ENCODE measurements at places on chromosomes 12 and 14. TPM values are rescaled to one million over a fixed set of nuclear protein-coding genes. Genes with fewer than 3 reads are reported as not detected.
A peak's percentile ranks its signal among the peaks of the same experiment; 100 is the strongest.

GRCh38 chr12:20044351-20044750 lies 324.0 kb upstream of the PDE3A start:
- H3K27me3 ChIP-seq = no peaks in the 10 kb centered on the region
- no peaks in the 10 kb centered on the region for H3K36me3 ChIP-seq
- H3K4me1 ChIP-seq = no peaks in the 10 kb centered on the region
- DNase-seq = no peak
- no peak overlapping the region for H3K27ac ChIP-seq
- H3K4me3 ChIP-seq = no peak overlapping the region

ASCL1 gene
- 0.88 TPM for total RNA-seq

DNA sequence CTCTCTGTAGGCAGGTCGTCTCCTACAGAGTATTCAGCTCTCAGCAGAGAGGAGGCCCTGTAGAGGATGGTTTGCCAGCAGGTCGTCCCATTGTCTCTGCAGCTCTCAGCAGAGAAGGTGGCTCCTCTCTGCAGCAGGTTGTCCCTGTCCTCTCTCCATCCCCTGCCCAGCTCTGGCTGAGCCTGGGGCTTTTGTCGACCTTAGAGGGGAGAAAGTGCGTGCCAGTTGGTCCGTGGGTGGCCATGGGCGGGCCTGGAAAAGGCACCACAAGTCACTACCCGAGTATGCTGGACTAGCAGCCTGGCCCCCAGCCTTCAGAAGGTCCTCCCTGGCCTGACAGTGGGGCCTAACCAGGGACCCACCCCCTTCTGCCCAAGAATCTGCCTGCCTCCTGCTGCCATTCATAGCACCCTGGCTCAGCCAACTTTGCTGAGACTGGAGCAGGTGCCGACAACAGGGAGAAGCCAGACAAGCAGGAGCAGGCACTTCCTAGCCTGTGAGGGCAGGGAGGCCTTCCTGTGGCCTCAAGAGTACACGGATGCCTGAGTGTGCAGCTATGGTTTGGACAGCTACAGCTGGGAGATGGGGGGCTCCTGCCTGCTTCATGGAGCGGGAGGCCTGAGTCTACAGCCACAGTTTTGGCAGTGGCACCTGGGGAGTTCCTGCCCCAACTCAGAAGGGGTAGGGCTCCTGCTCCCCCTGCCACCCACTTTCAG lies 59.7 kb upstream of the KCNH3 start:
- no peaks in the 10 kb centered on the region for H3K27me3 ChIP-seq
- no peaks in the 10 kb centered on the region for H3K4me1 ChIP-seq
- no peak overlapping the region for H3K4me3 ChIP-seq
- H3K27ac ChIP-seq = no peak overlapping the region

- H3K4me1 ChIP-seq = peaks cover 14% of the 10 kb centered on the region
- no peak overlapping the region for H3K4me3 ChIP-seq
- DNase-seq = peak; percentile 66
- H3K27me3 ChIP-seq = no peaks in the 10 kb centered on the region
- H3K36me3 ChIP-seq = no peaks in the 10 kb centered on the region
- H3K27ac ChIP-seq = no peak overlapping the region
Measured at GRCh38 chr12:29731591-29731990, 52.2 kb downstream of the TMTC1 start.

GRCh38 chr14:57828713-57829112 lies 37.2 kb downstream of the SLC35F4 start:
- H3K27me3 ChIP-seq = no peaks in the 10 kb centered on the region
- no peak for DNase-seq
- H3K4me3 ChIP-seq = no peak overlapping the region
- H3K4me1 ChIP-seq = no peaks in the 10 kb centered on the region
- no peak overlapping the region for H3K27ac ChIP-seq
- H3K36me3 ChIP-seq = no peaks in the 10 kb centered on the region

- no peak for DNase-seq
- no peak overlapping the region for H3K27ac ChIP-seq
- no peaks in the 10 kb centered on the region for H3K27me3 ChIP-seq
- no peaks in the 10 kb centered on the region for H3K4me1 ChIP-seq
Measured at GRCh38 chr12:71958056-71958455, 19.4 kb downstream of the TPH2 start.

GRCh38 chr12:13956060-13956590 lies 25.3 kb downstream of the GRIN2B start:
- H3K27ac ChIP-seq = no peak overlapping the region
- H3K27me3 ChIP-seq = no peaks in the 10 kb centered on the region
- no peaks in the 10 kb centered on the region for H3K4me1 ChIP-seq
- DNase-seq = no peak

- H3K27me3 ChIP-seq = no peaks in the 10 kb centered on the region
- no peak for DNase-seq
- no peak overlapping the region for H3K4me3 ChIP-seq
- no peak overlapping the region for H3K27ac ChIP-seq
Measured at GRCh38 chr12:18864900-18865561, 127.1 kb downstream of the CAPZA3 start.

- DNase-seq = no peak
- H3K4me3 ChIP-seq = no peak overlapping the region
- no peaks in the 10 kb centered on the region for H3K36me3 ChIP-seq
- no peak overlapping the region for H3K27ac ChIP-seq
- H3K4me1 ChIP-seq = peaks cover 2% of the 10 kb centered on the region
- H3K27me3 ChIP-seq = no peaks in the 10 kb centered on the region
Measured at GRCh38 chr12:130948136-130948535, 5.6 kb upstream of the ADGRD1 start.

DNA sequence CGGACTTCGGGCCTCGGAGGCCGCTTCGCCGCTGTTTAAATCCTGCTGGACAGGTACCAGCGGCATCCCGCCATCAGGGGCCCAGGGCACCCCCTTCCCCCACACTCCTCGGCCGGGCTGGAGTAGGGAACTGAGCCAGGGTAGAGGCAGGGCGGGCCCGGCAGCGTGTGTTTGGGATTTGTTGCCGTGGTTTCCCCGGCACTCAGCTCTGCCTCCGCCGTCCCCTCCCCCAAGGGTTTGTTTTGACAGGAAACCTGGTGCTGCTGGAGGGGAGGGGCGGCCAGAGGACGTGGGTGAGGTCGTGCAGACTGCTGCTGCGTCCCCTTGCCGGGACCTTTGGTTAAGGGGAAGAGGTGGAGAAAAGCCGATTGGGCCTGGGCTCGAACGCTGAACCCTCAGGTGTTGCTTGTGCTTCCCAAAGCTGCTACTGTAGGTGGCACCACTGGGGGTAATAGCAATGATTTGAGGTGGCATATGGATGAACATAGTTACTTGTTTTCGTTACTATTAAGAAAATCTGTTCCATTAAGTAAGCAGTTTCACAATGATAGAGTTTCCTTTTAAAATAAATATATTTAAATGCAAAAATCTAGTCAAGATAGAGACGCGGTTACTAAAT lies 778 bp downstream of the TCP11L2 start:
- H3K4me1 ChIP-seq = peaks cover 24% of the 10 kb centered on the region
- DNase-seq = peak; percentile 92
- H3K27ac ChIP-seq = peak overlapping the region; percentile 90
- H3K4me3 ChIP-seq = peak overlapping the region; percentile 62
- H3K36me3 ChIP-seq = no peaks in the 10 kb centered on the region

- DNase-seq = peak; percentile 65
- peak overlapping the region; percentile 48 for H3K27ac ChIP-seq
- no peaks in the 10 kb centered on the region for H3K27me3 ChIP-seq
Measured at GRCh38 chr12:12443431-12443878, 86.6 kb downstream of the BORCS5 start.

BIN2 gene
- total RNA-seq = 13.4 TPM

DNA sequence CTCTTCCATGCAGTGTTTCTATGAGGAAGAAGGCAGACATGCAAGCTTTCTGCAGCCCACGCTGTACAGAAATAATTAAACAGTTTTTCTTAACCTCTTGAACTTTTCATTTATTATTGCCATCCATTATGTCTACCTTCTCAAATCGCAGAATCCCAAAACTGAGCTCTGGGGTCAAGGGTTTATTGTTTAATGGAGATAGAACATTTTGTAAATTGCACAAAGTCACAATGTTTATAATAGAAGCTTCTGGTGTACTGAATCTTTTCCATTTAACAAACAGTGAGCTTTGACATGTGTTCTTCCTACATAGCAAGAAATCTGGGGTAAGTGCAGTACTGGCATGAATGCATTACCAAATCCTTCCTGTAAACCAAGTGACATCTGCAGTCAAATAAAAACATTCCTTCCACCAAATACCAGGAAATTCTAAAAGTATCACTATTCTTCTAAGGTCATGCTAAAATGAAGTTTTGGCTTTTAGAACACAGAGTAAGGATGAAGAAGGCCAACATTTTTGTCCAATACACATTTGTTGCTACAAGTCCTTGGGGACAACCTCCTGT lies 385.3 kb upstream of the DDHD1 start:
- no peak overlapping the region for H3K27ac ChIP-seq
- DNase-seq = no peak
- H3K27me3 ChIP-seq = no peaks in the 10 kb centered on the region
- H3K4me1 ChIP-seq = peaks cover 42% of the 10 kb centered on the region
- no peak overlapping the region for H3K4me3 ChIP-seq

DNA sequence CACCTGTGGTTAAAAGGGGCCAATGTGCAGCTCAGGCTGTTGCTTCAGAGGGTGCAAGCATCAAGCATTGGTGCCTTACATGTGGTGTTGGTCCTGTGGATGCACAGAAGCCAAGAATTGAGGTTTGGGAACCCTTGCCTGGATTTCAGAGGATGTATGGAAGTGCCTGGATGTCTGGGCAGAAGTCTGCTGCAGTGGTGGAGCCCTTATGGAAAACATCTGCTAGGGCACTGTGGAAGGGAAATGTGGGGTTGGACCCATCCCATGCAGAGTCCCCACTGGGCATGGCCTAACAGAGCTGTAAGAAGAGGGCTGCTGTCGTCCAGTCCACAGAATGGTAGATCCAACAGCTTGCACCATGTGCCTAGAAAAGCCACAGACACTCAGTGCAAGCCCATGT lies 36.6 kb downstream of the PCNX1 start:
- H3K36me3 ChIP-seq = peaks cover 29% of the 10 kb centered on the region
- H3K4me1 ChIP-seq = peaks cover 3% of the 10 kb centered on the region
- H3K4me3 ChIP-seq = no peak overlapping the region
- DNase-seq = no peak

DNA sequence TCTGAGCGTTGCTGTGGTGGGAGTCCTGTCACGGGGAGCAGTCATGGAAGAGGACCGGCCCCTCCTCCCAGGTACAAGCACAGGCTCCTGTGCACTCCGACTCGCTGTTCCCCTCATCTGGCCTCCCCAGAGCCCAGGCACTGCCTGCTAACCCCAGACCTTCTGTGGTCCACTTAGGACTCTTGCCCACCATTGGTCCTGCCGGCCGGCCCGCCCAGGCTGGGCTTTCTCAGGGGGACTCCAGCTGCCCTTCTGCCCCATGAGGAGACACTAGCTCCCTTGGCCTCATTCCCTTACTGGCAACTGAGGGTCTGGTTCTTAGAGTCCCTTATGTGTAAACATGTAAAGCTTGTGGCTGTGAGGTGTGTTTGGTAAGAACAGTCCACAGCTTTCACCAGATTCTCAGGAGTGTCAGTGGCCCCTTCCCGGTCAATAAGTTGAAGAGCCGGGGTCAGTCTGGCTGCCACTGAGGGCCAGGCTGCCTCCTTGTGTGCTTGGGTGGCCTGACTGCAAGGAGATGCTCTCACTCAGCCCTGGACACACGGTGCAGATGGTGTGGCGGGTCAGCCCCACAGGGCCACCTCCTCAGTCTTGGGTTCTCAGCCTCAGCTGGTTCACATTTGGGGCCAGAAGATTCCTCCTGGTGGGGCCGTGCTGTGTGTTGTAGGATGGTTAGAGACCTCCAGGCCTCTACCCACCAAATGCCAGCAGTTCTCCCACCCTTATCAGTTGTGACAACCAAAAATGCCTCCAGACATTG lies 43.6 kb downstream of the DDX51 start:
- H3K27ac ChIP-seq = no peak overlapping the region
- H3K36me3 ChIP-seq = peaks cover 10% of the 10 kb centered on the region
- no peaks in the 10 kb centered on the region for H3K4me1 ChIP-seq
- no peak for DNase-seq

CIT gene
- 22.1 TPM for total RNA-seq

GRCh38 chr14:99516871-99517642 lies 35.8 kb downstream of the CCNK start:
- H3K27ac ChIP-seq = no peak overlapping the region
- H3K27me3 ChIP-seq = no peaks in the 10 kb centered on the region
- no peak overlapping the region for H3K4me3 ChIP-seq
- H3K4me1 ChIP-seq = no peaks in the 10 kb centered on the region
- DNase-seq = no peak
- no peaks in the 10 kb centered on the region for H3K36me3 ChIP-seq

GRCh38 chr12:111201036-111201435 lies 167.9 kb downstream of the PHETA1 start:
- peaks cover 7% of the 10 kb centered on the region for H3K4me1 ChIP-seq
- DNase-seq = no peak
- no peak overlapping the region for H3K4me3 ChIP-seq
- H3K27me3 ChIP-seq = peaks cover 14% of the 10 kb centered on the region
- H3K36me3 ChIP-seq = no peaks in the 10 kb centered on the region

DNA sequence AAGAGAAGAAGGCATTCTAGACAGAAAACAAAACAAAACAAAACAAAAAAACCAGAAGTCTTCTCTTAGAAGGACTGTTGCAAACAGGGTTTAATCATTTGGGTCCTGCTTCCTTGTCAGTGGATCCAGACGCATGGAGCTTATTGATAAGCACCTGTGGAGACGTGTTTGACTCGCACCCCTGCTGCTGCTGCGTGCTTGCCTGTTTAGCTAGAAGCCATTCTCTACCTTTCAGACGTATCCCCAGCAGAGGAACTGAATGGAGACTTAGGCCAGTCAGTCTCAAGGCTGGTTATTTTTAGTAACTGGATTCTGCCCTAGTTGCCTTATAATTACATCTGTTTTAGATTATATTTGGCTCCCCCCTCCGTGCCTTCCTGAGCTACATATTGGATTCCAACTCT lies 186.1 kb upstream of the EEA1 start:
- no peaks in the 10 kb centered on the region for H3K27me3 ChIP-seq
- no peaks in the 10 kb centered on the region for H3K36me3 ChIP-seq
- H3K27ac ChIP-seq = no peak overlapping the region
- peaks cover 27% of the 10 kb centered on the region for H3K4me1 ChIP-seq
- H3K4me3 ChIP-seq = no peak overlapping the region

GRCh38 chr14:75579338-75579864 lies 981 bp downstream of the FLVCR2 start:
- no peak for DNase-seq
- peaks cover 22% of the 10 kb centered on the region for H3K4me1 ChIP-seq
- H3K36me3 ChIP-seq = no peaks in the 10 kb centered on the region
- peak overlapping the region; percentile 54 for H3K4me3 ChIP-seq
- no peak overlapping the region for H3K27ac ChIP-seq

PAX9 gene
- 1.8 TPM for total RNA-seq

HOXC12 gene
- not detected for total RNA-seq
